ENCODE measurements at places on chromosomes 2 and 18.

GRCh38 chr2:162475661-162476060, 131.7 kb downstream of the GCA start:
- no peak for DNase-seq

GRCh38 chr2:26384183-26384582, 17.5 kb upstream of the DRC1 start:
- DNase-seq: no peak

DNA sequence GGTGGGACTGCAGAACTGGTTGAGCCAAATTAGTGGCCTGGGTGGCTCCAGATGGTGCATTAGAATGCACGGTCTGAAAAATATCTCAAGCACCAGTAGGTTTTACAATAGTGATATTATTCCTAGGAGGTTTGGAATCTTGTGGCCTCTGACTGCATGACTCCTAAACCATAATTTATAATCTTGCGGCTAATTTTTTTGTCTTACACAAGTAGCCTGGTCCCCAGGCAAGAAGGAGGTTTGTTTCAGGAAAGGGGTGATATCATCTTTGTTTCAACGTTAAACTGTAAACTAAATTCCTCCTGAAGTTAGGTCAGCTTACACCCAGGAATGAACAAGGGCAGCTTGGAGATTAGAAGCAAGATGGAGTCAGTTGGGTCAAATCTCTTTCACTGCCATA, 98.9 kb upstream of the ARL4C start:
- no peak for DNase-seq

DNA sequence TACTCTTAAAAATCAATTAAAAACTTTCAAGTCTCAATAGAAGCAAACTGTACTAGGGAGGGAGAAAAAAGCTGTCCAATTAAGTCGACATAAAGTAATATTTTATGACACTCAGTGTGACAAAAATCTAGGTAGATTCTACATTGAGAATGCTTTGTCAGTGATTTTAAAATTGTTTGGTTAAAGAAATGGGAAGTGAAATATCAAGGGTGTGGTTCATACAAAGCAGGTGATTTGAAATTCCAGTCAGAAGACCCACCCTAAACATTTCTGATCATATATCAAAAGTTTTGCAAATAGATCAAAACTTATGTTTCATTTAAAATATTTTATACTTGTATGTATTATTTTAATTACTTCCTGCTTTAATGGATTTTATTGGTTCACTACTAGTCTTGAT, 338.9 kb upstream of the DCC start:
- DNase-seq: no peak

- no peak for DNase-seq
These were observed 79.8 kb downstream of the MARCHF4 start for GRCh38 chr2:216292475-216292874.

DNA sequence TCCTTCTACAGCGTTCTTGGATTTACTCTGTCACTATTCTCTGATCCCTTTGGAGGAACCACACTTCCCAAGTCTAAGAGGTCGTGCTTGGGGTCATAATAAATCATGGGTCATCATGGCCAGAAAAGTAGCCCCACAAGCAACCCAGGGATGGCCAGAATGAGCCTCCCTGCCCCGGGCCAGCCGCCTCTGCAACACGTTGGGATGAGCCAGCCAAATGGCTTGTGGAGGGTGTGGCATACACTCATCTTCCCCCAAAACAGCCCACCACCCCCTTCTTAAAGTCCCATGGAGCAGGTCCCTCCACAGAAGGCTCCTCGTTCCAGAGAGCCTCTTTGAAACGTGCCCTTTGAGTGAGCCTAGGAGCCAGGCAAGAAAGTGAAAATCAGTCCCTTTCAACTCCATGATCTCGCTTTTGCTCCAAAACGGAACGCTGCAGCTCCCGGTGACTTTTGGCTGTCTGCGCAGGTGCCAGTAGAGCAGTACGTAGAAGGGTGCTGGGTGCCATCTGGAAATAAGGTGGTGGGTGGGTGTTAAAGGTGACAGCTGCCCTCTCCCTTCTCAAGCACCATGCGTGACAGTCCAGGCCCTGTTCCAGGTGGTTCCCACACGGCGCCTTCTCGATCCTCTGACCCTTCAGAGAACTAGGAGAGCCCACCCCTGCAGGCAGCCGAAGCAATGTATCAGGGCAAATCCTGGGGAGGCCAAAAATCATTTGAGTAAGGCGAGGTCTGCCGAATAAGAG, 48.5 kb upstream of the FOSL2 start:
- DNase-seq: no peak

DNA sequence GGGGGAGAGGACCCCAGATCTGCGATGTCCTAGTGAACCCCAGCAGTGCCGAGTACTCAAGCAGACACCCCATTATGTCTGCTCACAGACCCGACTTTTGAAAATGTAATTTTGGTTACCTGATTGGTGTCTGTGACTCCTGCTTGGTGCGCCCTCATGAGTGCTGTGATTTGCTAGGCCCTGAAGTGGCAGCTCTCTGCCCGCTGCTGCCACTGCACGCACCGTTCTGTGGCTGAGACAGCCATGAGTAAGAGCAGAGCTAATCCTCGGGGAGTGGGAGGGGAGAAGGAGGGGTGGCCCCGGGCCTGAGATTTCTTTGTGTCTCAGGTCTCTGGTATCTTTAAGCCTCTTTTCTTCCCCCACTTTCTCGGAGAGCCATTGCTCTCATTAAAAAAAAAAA, 18.2 kb downstream of the FHOD3 start:
- DNase-seq: no peak

GRCh38 chr2:2557475-2557874, 226.4 kb upstream of the MYT1L start:
- DNase-seq: no peak

- DNase-seq: no peak
These were observed 162.8 kb downstream of the LDLRAD4 start for GRCh38 chr18:13381331-13381730.

- DNase-seq: no peak
These were observed 771.6 kb downstream of the DPP10 start for GRCh38 chr2:115214050-115214449.

- no peak for DNase-seq
These were observed 4.3 kb upstream of the PTMA start for GRCh38 chr2:231704017-231704416.

DNA sequence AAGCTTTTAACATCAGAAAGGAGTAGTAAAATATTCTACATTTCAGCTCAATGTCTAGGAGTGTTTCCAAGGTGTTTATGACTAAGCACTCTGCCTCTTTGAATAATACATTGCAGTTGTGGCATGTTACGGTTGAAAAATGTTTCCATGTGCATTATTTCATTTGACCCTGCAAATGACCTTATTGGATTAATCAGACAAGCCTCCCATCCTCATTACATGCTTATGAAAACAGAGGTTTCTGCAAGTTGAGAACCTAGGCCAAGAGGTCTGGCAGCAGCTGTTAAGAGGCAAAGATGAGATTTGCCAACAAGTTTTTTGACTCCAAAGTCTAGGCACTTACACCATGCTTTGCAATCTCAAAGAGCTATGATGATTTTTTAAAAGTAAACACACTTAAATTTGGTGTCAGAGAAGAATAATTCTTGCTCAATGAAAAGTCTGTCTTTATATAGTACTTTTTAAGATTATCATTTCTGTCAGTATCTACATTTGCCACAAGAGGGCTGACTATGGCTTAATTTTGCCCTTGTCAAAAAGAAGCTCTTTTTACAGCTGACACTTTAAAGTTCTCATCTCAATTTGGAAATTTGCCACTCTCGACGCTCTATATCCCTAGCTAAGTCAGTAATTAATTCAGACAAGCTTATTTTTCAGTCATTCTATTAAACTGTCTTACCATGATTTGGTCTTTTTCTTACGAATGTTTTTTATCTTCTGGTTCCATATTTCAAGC, 260.6 kb downstream of the PAX3 start:
- DNase-seq: no peak

DNA sequence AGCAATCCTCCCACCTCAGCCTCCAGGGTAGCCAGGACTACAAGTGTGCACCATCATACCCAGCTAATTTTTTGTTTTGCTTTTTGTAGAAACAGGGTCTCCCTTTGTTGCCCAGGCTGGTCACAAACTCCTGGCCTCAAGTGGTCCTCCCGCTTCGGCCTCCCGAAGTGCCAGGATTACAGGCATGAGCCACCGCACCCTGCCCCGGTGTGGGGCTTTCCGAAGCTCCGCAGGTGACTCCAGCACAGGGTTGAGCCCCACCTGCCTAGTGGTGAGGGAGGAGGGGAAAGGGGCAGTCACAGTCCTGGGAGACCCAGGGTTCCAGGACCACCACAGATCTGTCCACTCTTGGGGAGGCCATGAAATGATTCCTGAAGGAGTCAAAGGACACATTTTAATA, 5.2 kb downstream of the PRLH start:
- DNase-seq: no peak

DNA sequence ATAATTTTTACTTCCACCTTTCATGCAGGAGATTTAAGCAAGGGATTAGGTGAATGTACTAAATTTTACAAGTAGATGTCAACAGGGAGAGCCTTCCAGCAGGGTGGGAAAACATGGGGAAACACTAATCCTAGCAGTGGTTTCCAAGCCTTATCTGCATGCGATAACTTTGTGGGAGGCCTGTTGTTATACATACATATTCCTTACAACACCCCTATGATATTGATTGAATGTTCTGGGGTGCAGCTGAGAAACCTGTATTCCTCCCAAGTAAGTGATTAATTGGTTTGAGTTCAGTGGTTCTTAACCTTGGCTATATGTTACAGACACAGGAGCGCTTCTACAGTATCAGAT, 65.9 kb downstream of the COL4A4 start:
- DNase-seq: no peak

- DNase-seq: no peak
These were observed 34.4 kb downstream of the PCARE start for GRCh38 chr2:29039718-29040480.

DNA sequence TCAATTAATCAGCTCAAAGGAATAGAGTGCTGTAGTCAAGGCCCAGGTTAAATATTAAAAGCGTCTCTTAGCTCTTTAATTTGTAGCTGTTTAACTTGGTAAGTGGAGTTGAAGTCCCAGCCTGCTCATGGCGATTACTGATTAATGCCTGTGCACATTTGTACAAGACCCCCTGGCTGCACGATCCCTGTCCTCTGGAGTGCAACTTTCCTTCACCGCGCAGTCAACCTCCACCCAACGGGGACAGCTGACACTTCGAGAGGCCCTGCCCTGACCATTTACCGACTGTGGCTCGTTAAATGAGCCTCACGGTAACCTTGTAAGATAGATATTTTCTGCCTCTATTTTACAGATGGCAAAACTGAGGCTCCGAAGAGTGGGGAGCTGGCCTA, 5.5 kb upstream of the CYS1 start:
- no peak for DNase-seq

- DNase-seq: no peak
These were observed 4.9 kb upstream of the ADGRF3 start for GRCh38 chr2:26351375-26352090.

DNA sequence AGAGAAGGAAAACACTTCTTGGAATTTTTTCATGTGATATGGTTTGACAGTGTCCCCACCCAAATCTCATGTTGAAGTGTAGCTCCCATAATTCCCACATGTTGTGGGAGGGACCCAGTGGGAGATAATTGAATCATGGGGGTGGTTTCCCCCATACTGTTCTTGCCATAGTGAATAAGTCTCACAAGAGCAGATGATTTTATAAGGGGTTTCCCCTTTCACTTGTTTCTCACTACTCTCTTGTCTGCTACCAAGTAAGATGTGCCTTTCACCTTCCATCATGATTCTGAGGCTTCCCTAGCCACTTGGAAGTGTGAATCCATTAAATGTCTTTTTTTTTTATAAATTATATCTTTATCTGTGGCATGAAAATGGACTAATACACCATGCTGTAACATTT, 250.7 kb downstream of the LPIN1 start:
- DNase-seq: no peak

DNA sequence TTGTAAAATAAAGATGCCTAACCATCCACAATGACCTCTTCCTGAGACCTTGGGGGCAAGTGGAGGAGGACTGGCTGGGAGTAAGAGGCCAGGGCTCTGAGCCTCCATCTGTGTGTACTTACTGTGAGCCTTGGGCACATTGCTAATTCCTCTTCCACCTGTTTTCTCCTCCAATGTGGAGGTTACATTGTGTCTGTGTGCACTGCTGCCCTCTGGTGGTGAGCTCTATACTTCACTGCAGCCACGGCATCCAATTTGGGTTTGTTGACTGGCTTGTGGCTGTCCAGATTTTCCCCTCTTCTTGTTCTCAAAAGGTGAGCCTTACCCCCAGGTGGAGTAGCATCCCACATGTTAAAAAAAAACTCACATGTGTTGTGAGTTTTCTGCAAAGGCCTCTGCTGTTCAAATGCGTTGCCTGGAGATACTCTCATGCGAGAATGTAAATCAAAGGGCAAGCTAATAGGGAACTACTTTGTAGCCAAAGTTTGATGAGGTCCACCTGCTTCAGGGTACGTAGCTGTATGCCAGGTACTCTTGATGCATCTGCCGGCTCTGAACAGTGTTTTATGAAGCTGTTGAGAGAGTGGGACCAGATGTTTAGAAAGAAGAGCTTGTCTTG, 80.8 kb downstream of the APOB start:
- DNase-seq: peak; percentile 37

DNA sequence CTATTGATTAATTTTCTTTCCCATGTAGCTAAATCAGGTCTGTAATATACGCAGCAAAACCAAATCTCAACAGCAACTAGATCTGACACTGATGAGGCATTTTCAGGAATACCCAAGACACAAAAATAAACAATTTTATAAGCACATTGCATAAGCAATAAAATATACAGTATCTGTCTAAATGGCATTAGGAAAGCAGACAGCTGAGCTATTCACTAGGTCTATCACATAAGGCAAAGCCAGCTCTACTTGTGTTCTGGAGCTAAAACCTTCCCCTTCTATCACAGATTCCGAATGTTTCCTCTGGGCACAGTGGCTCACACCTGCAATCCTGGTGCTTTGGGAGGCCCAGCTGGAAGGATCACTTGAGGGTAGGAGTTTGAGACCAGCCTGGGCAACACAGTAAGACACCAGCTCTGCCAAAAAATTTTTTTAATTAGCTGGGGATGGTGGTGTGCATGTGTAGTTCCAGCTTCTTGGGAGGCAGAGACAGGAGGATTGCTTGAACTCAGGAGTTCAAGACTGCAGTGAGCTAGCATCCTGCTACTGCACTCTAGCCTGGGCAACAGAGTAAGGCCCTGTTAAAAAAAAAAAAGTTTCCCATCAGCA, 21.1 kb downstream of the PTPN2 start:
- no peak for DNase-seq

- DNase-seq: no peak
These were observed 4.4 kb upstream of the GTF2A1L start for GRCh38 chr2:48613211-48613610.

- DNase-seq: no peak
These were observed 74.6 kb downstream of the SLC4A3 start for GRCh38 chr2:219701847-219702634.

DNA sequence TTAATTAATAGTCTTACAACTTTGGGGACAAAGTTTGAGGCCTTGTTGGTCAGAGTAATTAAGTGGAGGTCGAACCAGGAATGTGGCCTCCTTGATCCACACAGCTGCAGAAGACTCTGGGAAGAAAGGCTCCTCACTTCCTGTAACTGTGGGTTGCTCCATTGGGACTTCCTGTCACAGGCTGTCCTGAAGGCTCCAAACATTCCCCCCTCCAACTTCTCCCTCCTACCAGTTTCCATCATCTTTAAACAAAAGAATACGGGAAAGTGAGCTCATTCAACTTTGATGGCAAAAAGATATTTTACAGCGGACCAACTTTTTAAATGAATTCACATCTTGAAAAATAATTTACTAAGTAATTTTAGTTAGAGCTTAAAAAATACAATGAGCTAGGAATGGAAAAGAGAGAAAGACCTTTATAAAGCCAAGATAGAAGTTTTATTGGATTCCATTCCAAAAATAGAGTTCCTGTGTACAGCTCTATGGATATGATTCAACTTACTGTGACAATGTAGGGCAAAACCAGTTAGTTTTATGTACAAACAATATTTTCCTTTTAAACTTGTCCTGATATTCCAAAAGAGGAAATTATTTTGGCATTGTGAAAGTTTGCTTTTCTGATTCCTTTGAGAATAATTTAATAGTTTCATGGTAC, 212.0 kb upstream of the NABP1 start:
- DNase-seq: no peak

Data from fibroblast of the conjunctiva (primary cell).